Hematopoietic multipotent progenitor cell (in vitro differentiated cells): ENCODE measurements at places on chromosomes 2 and 18.

GRCh38 chr2:237628247-237629187 lies 1.1 kb downstream of the LRRFIP1 start:
- no peak for DNase-seq

DNA sequence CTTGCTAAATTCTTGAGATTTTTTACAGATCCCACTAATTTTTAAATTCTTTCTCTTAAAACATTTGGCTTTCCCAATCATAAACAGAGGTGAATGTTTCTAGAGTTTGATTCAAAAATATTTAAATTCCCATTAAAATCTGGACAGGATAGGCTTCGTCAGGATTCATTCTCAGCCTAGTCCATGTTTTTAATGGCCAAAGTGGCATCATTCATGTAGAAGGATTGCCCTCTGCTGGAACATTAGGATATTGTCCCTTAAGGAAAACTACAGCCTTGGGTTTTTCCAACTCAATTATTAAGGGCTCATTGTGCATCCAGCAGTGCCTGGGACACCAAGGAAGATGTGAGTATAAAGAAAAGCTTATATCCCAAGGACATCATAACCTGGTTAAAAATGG lies 71.7 kb downstream of the TPGS2 start:
- DNase-seq, result no peak

GRCh38 chr2:8753609-8754008 lies 71.8 kb downstream of the ID2 start:
- DNase-seq, result no peak

GRCh38 chr2:56739413-56739812 lies 555.6 kb downstream of the CCDC85A start:
- DNase-seq, result no peak

GRCh38 chr18:55262021-55262560 lies 302.8 kb upstream of the CCDC68 start:
- no peak for DNase-seq

DNA sequence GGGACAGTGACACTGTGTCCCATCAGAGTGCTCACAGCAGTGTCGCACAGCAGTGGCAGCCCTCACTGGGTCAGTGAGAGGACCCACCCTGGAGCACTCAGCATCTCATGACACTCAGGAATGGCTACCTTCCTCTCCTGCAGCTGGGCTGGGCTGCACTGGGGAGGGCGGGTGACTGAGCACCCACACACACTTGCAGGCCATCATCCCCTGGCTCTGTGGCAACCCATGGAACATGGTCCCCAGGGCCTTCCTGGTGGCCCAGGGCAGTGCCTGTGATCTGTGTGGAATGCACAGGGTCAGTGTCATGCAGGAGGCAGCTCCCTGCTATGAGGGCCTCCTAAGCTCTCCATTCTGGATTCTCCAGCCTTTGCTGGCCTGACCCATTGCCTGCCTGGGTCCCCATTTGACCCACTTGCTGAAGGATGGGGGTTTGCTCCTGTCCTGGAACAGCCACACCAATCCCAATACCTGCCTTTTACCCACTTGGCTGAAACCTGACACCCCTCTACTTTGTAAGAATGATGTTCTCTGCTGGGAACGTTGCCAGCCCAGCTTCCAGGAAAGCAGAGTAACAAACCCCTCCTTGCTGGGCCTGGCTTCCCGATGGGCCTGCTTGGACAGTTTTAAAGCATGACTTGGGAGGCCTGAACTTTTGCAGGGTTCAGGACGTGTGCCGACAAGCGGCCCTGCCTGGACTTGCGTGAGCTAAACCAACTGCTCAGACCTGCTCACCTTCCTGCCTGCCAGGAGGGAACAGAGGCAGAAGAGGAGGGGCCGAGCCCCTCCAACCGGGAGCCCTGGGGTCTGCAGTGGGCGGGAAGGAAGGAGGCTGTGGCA lies 13.7 kb downstream of the HS6ST1 start:
- DNase-seq, result no peak

- DNase-seq, result no peak
These were observed 80.1 kb downstream of the MYCN start for GRCh38 chr2:16020389-16021008.

DNA sequence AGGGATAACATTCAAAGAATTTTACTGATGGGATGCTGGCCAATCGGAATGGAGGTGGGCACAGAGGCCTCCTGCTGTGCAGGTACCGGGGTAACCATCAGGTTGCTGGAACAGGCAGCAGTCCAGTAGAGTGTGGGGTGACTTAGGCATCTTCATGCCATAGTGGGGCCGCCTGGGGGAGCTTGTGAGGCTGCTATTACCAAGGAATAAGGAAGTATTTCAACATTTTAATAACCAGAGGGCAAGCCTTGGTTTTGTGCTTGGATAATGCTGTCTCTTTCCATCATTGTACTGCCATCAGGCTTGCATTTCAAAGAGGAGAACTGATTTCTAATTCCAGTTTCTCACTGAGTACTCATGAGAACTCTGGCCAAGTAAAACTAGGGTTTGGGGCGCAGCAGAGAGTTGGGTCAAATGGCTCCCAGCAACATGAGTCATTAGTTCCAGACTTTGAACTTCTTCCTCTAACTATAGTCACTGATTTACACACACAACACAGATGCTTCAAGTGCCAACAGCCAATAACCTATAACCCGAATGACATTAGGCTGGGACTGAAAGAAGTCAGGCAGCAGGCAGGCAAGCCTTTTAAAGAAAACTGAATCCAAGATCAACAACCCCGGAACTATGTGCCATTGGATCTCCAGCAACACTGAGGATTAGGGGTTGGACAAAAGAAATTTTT lies 56.1 kb upstream of the FHL2 start:
- peak; percentile 87 for DNase-seq

DNA sequence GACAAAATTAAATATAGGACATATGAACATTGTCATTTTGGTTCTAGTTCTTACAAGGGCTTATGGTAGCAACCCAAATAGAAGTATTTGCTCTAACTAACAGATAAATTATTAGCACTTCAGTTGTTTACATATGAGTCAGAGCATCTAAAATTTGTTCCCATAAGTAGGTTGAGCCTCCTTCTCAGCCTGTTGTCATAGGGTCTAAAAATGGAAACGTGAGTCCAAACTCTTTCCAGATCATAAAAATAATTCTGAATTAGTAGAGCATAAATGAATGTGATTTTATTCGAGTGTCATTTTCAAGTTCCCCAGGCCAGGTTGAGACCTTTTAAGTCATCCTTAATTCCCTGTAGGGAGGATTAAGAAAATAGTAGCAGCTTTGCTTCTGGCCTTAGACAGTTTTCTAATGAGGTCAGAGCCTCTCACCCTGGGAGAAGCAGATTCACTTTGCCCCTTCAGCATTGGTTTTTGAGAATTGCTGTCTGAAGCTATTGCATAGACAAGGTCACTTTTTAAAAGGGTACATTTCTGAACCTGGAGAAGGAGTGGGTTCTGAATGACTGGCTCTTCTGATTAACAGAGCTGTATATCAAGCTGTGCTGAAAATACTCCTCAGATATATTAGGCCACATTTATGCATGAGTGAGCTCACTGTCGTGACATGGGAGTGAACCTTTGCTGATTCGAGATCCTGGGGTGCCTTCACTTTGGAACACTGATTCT lies 164.3 kb downstream of the NEDD4L start:
- DNase-seq, result no peak

DNA sequence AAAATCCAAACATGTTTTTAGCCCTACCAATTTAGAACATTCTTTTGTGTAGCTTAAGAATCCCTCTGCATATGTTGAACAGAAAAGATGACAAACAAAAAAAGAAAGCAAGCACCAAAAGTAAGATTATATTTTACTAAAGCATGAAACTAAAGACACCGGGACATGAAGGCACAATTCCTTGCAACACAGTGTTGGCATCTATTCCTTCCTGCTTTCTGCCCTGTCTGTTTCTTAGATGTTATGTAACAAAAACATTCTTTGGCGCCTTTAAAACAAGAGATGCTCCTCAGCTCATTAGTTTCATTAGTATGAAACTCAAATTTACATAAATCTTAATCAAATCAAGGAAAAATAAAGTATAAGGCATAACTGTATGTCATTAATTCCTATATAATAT lies 106.6 kb downstream of the TMEM131 start:
- DNase-seq, result no peak

DNA sequence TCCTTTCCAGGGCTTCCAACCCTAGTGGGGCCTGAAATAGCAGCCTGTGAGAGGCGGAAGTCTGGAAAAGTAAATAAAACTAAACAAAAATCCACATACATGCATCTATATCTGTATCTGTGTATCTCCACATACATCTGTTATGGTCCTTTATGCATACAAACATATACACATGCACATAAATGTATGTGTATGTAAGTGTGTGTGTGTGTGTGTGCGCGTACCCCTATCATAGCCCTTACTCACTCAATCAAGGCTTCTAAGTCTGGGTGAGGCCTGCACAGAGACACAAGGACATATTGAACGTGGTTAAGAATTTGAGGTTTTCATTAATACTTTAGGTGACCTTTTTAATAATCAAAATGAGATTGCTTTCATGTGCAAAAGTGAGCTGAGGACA lies 98.9 kb upstream of the CYRIA start:
- DNase-seq, result no peak

- no peak for DNase-seq
These were observed 59.6 kb downstream of the FEZ2 start for GRCh38 chr2:36538335-36538734.

- peak; percentile 31 for DNase-seq
These were observed 5.8 kb upstream of the CCDC88A start for GRCh38 chr2:55425431-55425831.

DNA sequence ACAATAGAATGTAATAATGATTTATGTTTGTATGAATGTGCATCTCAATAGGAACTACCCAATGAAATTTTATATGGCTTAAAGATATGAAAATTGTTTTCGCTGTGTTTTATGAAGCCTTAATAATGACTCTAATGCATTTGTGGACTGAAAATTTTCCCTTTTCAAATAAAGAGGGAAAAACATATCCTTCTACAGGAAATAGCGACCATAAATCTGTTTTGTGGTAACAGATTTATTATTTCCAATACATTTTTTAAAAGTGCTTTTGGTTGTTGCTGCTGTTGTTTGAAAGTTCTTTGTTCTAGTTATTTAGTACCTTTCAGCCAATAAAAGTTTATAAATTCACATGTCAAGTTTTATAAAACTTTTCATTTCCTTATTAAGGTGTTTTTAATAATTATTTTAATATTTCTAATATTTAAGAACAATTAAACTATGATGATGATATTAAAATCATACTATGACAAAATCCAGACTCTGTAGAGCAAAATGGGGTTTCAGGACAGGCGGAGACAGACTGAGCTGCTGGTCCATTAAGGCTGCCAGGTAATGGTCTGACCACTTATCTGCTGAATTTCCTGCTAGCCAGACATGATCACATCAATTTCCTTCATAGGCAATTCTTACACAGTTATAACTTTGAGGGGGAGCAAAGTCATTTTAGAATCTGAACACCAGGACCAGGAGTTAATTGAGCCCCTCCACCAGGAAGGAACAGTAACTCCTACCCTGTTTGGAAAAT lies 65.7 kb upstream of the NEUROD1 start:
- DNase-seq, result no peak

DNA sequence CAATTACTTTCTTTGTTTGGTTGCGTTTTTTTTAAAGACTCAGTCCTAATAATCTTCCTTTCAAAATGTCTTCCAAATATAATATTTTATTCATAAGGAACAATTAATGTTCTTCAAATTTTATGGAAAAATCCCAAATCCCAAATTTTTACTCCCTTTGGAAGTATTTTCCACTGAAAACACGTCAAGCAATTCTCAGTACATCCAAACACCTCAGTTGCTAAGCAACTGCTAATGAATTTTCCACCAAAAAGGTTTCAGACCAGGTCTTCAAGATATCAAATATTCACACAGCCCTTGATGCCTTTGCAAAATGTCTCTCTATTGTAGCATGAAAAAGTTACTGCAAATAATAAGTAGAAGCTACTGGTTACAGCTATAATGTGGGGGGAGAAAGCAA lies 140.1 kb downstream of the DSEL start:
- no peak for DNase-seq

- DNase-seq, result no peak
These were observed 85.9 kb downstream of the ZNF236 start for GRCh38 chr18:76908277-76908676.

DNA sequence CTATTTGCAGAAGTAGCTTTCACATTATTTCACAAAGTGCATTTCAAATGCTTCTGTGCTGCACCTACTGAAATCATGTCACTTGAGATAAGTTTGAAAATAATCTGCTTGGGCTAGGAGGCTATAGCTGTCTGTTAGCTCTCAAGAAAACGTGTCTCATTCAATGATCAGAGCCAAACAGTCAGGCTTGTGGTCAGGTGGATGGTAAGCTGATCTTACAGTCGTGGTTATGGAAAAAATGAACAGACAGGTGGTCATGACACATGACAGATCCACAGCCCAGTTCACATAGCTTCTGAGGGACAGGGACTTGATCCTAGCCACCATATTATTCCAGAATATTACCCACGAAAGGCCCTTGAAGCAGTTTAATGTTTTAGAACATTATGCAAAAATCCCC lies 26.5 kb upstream of the RFX8 start:
- no peak for DNase-seq

GRCh38 chr2:195458936-195459335 lies 198.1 kb upstream of the SLC39A10 start:
- DNase-seq, result no peak

- no peak for DNase-seq
These were observed 102.2 kb upstream of the RND3 start for GRCh38 chr2:150589681-150590080.

- no peak for DNase-seq
These were observed 628 bp downstream of the MRPL30 start for GRCh38 chr2:99181624-99182000.

DNA sequence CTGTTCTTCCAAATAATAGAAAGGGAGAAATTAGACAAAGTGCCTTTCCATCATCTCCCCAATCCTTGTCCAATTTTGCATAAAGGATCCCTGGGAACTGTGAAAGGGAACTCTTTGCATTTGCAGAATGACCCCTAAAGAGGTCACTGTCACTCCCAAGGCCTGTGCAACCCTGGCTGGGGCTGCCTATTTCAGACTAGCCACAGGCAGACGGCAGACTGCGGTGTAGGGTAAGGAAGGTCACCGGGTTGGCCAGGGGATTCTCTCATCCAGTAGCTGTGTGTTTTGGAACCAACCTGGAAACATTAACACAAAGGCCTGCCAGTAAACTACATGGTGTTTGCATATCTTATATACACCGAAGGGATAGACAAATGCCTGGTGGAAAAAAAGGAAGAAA lies 818.7 kb downstream of the BCL11A start:
- no peak for DNase-seq

GRCh38 chr18:63336366-63337099 lies 17.0 kb upstream of the BCL2 start:
- DNase-seq, result no peak
